ENCODE measurements at places on chromosomes 6 and 20.
A peak's percentile ranks its signal among the peaks of the same experiment; 100 is the strongest.

DNA sequence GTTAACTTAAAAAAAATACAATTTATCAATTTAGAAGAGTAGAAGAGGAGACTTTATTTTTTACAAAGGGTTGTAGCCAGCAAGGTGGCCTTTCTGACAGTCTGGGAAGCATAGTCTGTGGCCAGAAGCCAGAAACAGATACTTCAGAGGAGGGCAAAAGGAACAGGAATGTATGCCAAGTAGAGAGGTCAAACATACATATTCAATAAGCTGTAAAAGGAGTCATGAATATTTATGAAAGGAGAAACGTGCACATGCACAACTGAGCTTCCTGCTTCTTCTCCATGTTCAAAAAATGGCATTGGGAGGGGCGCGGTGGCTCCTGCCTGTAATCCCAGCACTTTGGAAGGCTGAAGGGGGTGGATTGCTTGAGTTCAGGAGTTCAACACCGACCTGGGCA is 43.9 kb upstream of the FAM184A start:
- no peak for DNase-seq

DNA sequence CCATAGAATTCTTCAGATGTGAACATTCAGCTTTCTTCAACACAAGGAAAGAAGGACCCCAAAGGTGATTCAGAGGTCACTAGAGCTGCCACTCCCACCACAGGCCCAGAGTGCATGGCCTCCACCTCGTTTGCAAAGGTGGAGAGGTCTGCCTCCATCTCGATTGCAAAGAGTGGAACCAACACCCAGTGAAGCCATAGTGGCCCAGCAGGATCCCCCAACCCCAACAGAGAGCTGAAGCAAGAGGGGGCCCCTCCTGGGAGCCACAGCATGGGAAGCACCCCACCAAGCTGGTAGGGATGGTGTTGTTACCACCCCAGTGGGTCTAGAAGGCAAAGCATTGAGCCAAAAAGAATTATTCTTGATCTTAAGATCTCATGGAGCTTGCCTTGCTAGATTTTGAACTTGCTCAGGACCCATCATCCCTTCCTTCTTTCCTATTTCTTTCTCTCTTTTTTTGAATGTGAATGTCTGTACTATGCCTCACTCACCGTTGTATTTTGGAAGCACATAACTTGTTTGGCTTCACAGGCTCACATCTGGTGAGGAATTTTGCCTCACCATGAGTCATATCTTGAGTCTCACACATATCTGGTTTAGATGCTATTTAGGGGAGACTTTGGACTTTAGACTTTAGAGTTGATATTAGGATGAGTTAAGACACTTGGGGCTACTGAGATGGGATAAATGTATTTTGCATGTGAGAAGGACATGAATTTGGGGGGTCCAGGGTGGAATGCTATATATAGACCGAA is 119.2 kb downstream of the ANKRD60 start:
- DNase-seq = no peak

- no peak for DNase-seq
Measured at GRCh38 chr6:14153228-14153627, 35.7 kb downstream of the CD83 start.

GRCh38 chr6:152057832-152058498 is 250.5 kb downstream of the ESR1 start:
- no peak for DNase-seq

GRCh38 chr6:137903274-137903932 is 36.3 kb downstream of the TNFAIP3 start:
- DNase-seq = no peak

GRCh38 chr6:162090734-162091133 is 636.8 kb downstream of the PRKN start:
- no peak for DNase-seq

DNA sequence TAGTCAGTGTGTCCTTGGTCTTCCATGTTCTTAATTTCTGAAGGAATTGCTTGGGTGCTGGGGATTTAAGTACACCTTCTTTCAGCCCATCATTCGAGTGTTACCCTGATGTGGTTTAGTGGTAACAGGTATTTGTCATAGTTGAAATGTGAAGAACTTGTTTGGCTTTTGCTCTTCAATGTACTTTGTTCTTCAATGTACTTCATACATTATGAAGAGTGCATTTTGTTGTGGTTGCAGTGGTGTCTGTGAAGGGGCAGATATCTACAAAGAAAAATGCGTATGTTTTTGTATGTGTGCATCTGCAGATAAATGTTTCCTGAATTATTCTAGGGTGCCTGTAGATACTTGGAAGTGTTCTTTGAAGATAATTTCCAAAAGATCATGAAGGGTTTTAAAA is 111.2 kb upstream of the SUPT3H start:
- no peak for DNase-seq

DNA sequence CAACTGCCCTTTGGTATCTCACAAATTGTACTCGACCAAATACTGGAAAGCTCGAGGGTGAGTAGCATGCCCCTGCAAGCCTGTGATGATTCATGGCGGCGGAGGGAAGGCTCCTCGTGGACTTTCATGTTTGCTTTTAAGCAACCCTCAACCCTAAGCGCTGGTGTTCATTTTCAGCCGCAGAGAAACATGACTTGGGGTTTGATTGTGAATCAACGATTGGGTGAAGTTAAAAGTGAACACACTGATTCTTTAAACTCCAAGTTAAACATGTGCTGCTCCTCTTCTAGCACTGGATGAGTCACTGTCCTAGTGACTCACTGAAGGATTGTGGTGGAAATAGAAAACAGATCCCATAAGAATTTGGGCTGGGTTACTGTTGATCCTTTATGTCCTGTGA is 8.3 kb downstream of the CD109 start:
- no peak for DNase-seq

DNA sequence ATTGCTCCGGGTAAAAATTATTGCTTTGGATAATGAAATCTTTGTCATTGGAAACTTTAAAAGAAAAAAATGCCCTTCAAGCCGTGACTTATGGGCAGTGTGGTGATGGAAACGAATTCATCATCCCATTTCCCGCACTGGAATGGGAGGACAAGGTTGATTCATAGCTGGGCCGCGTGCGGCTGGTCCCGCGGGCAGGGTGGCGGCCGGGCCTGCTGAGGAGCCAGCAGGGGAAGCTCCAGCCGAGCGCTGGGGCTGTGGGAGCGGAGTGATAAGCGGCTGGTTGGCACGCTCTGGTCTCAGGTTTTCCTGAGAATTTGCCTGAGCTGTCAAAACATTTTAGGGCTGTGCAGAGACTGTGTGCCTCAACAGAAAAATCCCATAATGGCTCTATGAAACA is 351.7 kb downstream of the CDC5L start:
- DNase-seq = no peak

DNA sequence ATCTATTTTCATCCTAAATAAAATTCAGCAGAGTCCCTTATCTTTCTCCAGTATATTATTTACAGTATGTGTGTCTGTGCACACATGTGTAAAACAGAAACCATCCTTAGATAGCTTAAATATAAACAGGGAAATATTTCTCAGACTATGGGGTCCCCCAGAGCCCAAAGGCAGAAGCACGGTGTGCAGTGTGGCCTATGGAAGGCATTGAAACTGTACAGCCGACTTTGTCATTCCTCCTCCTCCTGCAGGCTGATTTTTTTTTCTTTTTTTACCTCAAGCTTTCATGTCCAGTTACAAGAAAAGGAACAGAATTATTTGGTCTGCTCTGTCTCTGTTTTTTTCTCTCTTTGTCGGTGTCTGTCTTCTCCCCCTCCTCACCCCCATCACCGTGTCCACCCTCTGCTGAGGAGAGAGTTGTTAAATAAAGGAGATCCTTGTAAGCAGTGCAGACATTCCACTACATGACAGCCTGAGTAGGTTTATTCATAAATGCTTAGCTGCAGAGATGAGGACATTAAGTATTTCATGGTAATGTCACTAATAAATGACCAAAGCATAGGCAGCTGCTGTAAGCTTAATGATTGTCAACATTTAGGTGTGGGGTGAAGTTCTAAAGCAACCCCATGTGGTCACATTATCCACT is 31.8 kb upstream of the SLC35D3 start:
- DNase-seq = no peak

- no peak for DNase-seq
Measured at GRCh38 chr20:37911838-37912281, 8.9 kb downstream of the VSTM2L start.

- DNase-seq = no peak
Measured at GRCh38 chr20:34189572-34190163, 51.6 kb upstream of the ASIP start.

GRCh38 chr6:24249926-24250325 is 107.9 kb downstream of the DCDC2 start:
- no peak for DNase-seq

- no peak for DNase-seq
Measured at GRCh38 chr6:39617026-39617425, 108.2 kb downstream of the KIF6 start.

DNA sequence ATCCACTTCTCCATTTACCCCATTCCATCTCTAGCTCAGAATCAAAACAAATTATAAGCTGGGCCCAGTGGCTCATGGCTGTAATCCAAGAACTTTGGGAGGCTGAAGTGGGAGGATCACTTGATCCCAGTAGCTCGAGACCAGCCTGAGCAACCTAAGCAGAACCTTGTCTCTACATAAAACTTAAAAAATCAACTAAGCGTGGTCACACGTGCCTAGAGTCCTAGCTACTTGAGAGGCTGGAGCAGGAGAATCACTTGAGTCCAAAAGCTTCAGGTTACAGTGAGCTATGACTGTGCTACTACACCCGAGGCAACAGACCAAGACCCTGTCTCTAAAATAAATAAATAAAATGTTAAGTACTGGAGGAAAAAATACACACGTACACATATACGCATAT is 74.7 kb upstream of the RUNX2 start:
- no peak for DNase-seq

DNA sequence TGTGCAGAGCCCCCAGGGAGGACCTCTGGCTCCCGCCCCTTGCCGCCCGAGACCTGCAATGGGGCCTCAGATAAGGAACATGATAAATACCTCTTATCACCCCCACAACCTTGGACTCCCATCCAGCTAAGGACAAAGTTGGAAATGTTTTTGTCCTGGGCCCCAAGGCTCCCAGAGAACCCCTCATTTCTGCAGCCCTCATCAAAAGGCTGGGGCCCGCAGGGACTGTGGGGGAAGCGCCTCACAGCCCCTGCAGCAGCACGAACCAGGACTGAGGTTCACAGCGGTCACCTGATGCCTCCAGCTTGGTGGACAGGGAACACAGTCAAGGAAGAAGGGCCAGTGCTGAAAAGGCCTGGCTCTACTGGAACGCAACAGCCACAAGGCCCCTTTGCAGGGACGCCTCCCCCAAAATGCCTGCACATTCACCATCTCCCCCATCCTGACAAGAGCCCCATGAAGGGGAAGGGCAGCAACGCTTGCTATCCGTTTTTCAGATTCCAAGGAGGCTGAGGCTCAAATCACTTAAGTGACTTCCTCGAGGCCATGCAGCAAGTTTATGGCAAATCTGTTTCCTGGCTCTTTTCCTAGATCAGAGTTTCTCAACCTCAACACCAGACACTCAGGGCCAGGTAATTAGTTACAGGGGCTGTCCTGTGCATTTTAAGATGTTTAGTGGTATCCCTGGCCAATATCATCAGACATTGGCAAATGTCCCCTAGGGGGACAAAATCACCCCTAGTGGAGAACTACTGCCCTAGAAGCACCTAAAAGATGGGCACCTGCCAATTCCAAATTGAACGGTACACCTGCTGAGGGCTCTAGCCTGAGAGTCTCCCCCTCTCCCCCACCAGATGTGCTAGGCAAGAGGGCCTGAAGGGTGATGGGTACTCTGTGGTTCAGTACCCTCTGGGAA is 10.6 kb downstream of the TFEB start:
- no peak for DNase-seq

DNA sequence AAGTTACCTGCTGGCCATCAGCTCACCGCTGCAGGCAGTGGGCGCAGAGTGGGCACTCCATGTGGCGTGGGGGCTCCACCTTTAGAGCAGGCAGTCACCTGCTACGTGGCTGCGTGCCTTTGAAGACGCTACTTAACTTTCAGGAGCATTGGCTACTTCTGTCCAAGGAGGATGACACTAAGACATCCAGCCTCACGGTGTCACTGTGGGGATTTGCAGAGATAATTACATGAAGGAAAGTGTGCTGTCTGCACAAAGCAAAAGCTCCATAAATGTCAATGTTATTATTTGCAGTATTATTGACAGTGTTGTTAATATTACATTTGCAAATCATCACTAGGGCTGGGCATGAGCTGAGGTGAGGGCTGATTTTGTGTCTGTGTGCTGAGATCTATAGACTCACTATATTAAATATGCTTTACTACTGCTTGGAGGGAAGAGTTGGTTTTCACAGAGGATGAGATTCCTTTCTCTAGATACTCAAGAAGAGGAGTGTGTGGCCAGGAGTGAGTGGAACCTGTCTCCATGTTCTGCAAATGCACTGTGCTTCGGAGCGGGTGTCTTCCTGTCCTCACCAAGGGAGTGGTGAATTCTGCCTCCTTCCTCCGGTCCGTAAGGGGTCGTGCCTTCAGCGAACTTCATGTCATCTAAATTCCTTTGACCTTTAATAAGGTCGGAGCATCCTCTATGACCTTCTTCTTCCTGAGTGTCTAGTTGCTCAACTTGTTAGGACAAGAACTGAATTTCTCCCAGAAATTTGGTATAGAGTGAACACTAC is 165.8 kb upstream of the SYNDIG1 start:
- DNase-seq = no peak

DNA sequence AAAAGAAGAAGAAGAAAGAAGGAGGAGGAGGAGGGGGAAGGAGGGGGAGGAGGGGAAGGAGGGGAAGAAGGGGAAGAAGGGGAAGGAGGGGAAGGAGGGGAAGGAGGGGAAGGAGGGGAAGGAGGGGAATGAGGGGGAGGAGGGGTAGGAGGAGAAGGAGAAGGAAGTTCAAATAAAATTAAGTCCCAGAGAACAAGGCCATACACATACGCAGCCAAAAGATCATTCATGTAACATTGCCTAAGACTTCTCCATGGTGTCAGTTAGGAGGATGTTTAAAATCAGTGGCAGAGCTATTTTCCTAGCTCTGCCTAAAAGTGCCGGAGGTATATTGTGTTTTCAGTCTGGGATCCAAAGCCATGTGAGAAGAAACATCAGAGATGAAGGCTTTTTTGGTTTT is 75.8 kb downstream of the PLCB4 start:
- DNase-seq = no peak

- peak; percentile 45 for DNase-seq
Measured at GRCh38 chr6:19851241-19852089, 14.3 kb downstream of the ID4 start.

DNA sequence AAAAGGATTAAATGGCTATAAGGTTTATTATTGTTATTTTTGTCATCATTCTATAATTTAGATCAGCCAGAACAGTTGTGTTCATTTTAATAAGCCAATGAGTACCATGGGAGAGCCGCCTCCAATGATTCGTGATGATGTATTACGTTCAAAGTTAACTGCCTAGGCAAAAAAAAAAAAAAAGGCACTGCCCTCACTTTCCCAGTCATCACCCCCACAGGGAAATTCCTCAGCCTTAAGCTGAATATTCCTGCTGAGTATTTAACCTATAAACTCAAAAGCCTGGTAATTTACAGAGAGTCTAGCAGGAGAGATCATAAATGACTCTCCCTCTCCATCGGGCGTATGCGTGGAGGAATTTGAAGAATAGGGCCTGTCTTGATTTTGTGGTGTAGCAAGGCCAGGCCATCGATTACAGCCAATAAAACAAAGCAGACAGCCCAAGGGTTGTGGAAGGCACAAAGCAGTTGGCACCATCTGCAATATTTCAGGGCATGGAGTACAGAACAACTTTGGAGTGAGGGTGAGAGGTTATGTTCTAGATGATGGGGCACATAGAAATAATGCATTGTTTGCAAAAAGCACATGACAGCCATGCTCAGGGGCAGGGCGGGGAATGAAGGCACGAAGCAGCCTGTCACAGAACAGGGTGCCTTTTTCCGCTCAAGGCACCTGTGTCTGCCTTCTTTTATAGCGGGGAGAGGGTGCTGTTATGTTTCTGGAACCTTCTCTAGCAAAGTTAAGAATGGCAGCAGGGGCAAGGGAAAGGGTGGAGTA is 138.2 kb upstream of the DTNBP1 start:
- no peak for DNase-seq

Measured in NCI-H1092 (cell line).